ENCODE measurements at places on chromosomes 3 and 15. TPM values are rescaled to one million over a fixed set of nuclear protein-coding genes. Genes with fewer than 3 reads are reported as not detected.

The RTP1 gene
- not detected for total RNA-seq

The FHIT gene
- total RNA-seq, result 4.1 TPM

DNA sequence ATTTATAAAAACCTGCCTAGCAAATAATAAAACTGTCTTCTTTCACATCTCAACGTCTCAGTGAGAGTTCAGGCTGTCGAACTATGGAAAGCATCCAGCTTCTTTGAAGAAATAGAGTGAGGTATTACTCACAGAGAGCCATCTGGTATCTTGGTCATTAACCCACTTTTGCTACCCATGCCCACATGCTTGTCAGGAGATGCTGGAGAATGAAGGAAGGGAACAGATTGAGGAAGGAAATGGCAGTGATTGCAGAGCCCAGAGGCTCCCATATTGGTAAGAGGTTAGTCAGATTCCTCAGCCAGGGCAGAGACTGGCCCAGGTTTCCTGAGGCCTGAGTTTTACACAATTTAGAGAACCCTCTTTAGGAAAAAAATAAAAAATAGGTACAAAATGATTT is 119.1 kb downstream of the B3GALNT1 start:
- no peak overlapping the region for H3K4me3 ChIP-seq
- no peak overlapping the region for H3K27ac ChIP-seq
- no peak for DNase-seq
- no peaks in the 10 kb centered on the region for H3K36me3 ChIP-seq

DNA sequence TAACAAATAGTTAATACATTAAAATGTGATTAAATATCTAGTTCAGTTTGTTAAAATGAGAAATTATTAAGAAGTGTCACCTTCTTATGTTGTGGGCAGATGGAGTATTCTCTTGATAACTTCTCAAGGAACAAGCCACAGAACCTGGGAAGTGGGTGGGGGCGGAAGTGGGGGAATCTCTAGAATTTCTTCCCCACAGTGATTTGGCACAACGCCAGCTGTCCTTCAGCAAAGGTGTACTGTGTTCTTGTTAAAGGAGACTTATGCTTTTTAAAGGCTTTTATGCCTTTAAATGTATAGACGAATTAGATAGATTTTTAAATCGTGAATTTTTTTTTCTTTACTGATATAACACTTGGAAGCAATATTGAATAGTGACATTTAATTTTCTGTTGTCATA is 42.4 kb downstream of the SEC22A start:
- no peaks in the 10 kb centered on the region for H3K4me1 ChIP-seq
- H3K36me3 ChIP-seq, result peaks cover 4% of the 10 kb centered on the region
- no peak overlapping the region for H3K27ac ChIP-seq
- H3K27me3 ChIP-seq, result no peaks in the 10 kb centered on the region
- H3K4me3 ChIP-seq, result no peak overlapping the region
- DNase-seq, result no peak

GRCh38 chr3:60552581-60552980 is 698.7 kb downstream of the FHIT start:
- H3K27me3 ChIP-seq, result no peaks in the 10 kb centered on the region
- no peaks in the 10 kb centered on the region for H3K4me1 ChIP-seq
- no peak overlapping the region for H3K27ac ChIP-seq
- DNase-seq, result no peak
- no peak overlapping the region for H3K4me3 ChIP-seq

All from HepG2 (cell line).